Stimulated activated CD4-positive, alpha-beta T cell treated with anti-CD3 and anti-CD28 coated beads, TNF-alpha, amount 100 ng/mL, for 4 hours (primary cell): ENCODE measurements at places on chromosomes 4 and X.

- no peak for DNase-seq
Observed at GRCh38 chr4:76607846-76608245, 172.8 kb downstream of the SHROOM3 start.

GRCh38 chr4:153514001-153514526 lies 47.9 kb downstream of the TMEM131L start:
- no peak for DNase-seq

- no peak for DNase-seq
Observed at GRCh38 chr4:80036949-80037685, 35.9 kb downstream of the ANTXR2 start.

DNA sequence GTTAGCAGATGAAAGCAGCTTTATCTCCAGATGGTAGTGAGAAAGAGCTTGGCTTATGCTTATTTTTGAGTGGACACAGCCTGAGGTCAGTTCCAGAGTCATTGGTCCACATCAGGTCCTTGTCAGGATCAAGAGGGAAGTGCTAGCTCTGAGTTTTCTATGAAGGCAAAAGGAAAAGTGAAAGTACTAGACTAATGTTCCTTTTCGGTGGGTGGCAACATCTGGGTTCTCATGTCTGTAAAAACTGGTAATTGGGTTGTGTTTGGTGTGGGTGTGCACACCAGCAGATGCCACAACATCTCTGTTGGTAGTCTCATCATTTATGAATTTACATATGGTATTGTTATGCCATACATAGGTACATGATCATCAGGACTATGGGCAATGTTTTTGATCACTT lies 210.5 kb downstream of the PWWP3B start:
- DNase-seq = no peak

- DNase-seq = no peak
Observed at GRCh38 chrX:151984328-151984727, 9.9 kb upstream of the GABRE start.

DNA sequence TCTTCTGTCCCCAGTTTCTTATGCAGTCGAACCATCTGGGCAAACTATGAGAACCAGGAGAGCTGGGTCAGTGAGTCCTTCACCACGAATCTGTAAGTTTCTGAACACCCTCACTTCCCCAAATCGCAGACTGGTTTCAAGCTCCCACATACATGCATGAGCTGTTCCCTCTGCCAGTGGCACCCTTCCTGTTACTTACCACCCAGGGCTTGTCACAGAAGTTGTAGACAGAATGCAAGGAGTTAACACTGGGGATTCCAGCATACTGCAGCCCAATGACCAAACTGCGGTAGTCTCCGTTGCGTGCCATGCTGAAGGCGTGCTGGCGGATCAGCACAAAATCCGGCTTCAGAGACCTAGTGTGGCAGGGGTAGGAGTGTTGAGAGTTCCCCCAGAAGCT lies 14.6 kb downstream of the SYN1 start:
- no peak for DNase-seq

DNA sequence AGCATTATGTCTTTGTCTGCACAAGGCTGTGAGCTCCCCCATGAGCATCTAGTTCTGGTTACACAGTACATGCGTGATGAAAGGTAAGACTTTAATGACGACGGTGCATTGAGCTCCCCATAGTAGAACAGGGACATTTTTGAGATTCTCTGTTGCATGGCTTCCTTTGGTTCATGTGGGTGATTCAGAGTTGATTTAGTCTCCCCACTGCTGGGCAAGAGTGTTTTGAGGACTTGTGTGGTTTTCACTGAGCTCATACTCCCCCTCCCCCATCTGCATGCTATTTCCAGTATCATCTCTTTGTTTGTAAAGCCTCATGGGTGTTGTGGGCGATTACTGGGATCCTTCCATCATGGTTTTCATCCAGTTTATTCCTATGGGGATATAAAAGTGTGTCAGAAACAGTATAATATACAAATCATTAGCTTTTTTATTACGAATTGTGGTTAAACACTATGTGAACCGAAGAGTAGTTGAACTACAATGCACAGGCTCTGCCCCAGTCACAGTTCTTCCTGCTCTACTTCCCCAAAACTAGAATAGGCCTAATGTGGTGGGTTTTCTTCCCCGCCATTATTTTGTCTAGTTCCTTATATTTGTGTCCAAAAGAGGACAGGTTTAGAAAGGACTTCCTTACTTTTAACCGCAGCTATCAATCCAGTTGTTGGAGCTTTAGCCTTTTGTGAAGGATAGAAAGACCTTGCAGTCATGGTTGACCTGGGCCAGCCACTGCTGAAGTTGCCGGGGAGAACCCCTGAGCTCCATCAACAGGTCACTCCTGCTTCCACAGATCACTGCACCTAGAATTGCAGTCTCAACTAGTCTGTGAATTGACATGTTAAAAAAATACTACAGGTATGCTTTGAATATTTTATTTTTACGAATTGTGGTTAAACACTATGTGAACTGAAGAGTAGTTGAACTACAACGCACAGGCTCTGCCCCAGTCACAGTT lies 30.4 kb downstream of the KIT start:
- DNase-seq = no peak

DNA sequence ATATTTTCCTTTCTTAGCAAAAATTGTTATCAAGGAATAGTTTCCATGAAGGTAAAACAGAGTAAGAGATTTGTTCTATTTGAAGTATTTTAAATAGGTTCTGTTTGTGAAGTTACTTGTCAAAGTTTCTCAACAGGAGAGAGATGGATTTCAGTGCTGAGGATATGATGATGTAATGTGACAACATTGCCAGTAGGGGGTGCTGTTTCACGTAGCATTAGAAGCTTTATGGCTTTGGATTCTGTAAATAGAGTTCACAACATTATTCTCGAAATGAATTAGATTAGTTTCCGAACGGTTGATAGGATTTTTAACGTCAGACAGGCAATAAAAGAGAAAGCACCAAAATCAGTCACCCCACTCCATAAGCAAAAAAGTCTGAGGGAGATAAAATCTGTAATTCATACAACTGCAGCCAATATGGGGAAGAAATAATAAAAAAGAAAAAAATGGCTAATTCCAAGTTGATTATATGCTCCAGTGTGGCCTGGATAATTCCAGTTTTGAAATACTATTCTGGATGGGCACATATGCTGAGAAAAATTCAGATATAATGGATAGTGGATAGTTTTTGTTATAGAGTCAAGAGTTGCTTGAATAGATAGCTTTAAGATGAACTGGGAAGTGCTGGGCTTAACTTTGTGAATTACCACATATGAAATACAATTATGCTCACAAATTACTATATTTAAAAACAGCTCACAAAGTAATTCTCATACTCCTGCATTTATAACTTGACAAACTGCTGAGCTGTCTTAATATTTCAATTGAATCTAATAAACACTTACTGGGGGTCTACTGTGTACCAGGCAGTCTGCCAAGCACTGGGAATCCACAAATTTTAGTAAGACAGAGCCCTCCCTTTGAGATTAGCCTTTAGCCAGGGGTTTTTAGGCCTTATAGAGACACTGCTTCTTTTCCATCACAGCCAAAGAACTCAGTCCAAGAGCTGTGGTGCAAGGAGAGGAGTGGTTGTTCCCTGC lies 109.1 kb downstream of the GPAT3 start:
- no peak for DNase-seq
